ENCODE measurements at places on chromosomes 2 and 18. TPM values are rescaled to one million over a fixed set of nuclear protein-coding genes. Genes with fewer than 3 reads are reported as not detected.

The RBKS gene
- total RNA-seq = 0.79 TPM

The GNAL gene
- 3.5 TPM for total RNA-seq

The TTC27 gene
- total RNA-seq = 32.3 TPM

The SDC1 gene
- total RNA-seq = 1.6 TPM

The REEP1 gene
- 0.29 TPM for total RNA-seq

The TUBB6 gene
- total RNA-seq = 842 TPM

The RESP18 gene
- total RNA-seq = not detected

The MRPS5 gene
- total RNA-seq = 53.3 TPM

The IGFBP2 gene
- 19.9 TPM for total RNA-seq

The MPP4 gene
- total RNA-seq = 15.8 TPM

The AGXT gene
- not detected for total RNA-seq

The GPR45 gene
- total RNA-seq = not detected

The IL36G gene
- not detected for total RNA-seq

The BCL11A gene
- total RNA-seq = 0.27 TPM

The C2orf66 gene
- total RNA-seq = 0.40 TPM

Measured in thoracic aorta endothelial cell (primary cell).